Putamen (tissue), 1 donor: ENCODE measurements at places on chromosomes 2 and 18.

DNA sequence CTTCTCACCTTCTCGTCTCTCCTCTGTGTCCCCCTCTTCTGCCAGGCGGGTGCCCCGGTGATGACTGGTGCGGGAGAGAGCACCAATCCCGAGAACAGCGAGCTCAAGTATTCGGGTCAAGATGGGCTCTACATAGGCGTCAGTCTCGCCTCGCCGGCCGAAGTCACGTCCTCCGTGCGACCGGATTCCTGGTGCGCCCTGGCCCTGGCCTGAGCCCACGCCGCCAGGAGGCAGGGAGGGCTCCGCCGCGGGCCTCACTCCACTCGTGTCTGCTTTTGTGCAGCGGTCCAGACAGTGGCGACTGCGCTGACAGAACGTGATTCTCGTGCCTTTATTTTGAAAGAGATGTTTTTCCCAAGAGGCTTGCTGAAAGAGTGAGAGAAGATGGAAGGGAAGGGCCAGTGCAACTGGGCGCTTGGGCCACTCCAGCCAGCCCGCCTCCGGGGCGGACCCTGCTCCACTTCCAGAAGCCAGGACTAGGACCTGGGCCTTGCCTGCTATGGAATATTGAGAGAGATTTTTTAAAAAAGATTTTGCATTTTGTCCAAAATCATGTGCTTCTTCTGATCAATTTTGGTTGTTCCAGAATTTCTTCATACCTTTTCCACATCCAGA is 31.3 kb downstream of the GATA6 start:
- DNase-seq: no peak

- DNase-seq: no peak
These were observed 77.6 kb upstream of the CRIM1 start for GRCh38 chr2:36277881-36278523.

- no peak for DNase-seq
These were observed 194.0 kb downstream of the NDUFA10 start for GRCh38 chr2:239831001-239831731.

GRCh38 chr2:39947294-39948015 is 168.4 kb upstream of the THUMPD2 start:
- no peak for DNase-seq

- no peak for DNase-seq
These were observed 352.3 kb downstream of the PARD3B start for GRCh38 chr2:204897561-204897960.

DNA sequence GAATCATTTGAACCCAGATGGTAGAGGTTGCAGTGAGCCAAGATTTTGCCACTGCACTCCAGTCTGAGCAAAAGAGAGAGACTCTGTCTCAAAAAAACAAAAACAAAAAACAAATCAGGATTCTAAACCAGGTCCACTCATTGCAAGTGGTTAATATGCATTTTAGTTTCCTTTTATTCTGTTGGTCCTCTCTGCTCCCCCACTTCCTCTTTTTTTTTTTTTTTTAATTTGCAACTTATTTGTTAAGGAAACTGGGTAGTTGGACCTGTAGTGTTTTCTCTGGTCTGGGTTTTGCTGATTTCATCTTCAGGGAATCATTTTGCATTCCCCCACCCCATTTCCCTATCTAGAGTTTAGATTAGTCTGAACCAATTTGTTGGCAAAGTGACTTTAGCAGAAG is 14.0 kb downstream of the FER1L5 start:
- no peak for DNase-seq

DNA sequence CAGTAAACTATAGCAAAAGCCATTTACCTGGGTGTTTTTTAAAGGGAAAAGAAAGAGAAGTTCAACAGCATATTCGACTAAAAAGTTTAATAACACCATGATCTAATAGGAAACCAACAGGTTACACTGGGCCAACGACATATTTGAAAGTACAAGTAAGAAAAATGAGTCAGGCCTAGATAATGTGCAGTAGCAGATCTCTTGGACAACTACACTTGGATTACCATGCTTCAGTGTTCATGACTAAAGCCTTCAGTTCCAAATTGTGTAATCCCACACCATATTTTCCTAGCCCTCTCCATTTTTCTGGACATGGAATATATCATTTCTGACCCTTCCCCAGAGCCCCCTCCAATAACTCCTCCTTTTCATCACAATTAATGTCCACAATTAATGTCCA is 39.1 kb upstream of the FIGN start:
- no peak for DNase-seq

GRCh38 chr2:54482715-54483114 is 26.6 kb downstream of the SPTBN1 start:
- DNase-seq: no peak

DNA sequence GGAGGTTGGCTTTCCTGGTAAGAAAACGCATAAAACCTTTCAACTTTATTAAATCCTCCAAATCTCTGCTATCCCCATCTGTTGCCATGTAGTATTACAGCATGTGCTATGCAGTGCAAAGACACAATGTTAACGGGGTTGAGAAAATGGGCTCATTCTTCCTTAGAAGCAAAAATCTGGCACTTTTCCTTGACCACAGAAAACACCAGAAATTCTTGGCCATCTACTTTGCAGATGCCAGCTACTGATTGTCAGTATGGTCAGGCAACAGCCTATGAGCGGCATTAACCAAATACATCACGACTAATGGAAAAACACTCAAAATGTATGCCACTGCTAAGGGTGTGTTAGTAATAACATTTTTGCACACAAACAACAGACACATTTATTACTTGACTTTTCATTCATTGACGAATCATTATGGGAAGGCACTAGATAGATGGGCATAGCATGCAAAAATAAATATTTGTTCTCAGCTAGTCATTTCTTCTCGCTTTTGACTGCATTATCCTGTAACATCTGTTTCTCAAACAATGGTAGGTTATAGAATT is 65.2 kb upstream of the CRIM1 start:
- DNase-seq: no peak

DNA sequence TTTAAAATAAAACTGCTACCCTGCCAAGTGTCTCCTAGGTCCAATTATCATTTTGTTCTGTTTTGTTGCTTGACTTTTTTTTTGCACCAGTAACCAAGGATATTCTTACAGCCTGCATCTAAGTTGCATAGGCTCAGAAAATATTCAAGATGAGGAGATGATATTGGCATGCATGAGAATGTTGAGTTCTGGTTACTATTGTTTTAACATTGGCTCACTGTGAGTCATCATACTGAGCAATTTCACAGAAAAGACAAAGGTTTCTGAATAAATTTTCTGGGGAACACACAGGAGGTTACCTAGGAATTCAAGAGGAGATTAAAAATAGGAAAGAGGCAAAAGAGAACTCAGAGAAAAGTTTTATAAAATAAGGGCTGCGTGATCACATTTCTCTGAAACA is 84.8 kb upstream of the POU3F3 start:
- peak; percentile 65 for DNase-seq

DNA sequence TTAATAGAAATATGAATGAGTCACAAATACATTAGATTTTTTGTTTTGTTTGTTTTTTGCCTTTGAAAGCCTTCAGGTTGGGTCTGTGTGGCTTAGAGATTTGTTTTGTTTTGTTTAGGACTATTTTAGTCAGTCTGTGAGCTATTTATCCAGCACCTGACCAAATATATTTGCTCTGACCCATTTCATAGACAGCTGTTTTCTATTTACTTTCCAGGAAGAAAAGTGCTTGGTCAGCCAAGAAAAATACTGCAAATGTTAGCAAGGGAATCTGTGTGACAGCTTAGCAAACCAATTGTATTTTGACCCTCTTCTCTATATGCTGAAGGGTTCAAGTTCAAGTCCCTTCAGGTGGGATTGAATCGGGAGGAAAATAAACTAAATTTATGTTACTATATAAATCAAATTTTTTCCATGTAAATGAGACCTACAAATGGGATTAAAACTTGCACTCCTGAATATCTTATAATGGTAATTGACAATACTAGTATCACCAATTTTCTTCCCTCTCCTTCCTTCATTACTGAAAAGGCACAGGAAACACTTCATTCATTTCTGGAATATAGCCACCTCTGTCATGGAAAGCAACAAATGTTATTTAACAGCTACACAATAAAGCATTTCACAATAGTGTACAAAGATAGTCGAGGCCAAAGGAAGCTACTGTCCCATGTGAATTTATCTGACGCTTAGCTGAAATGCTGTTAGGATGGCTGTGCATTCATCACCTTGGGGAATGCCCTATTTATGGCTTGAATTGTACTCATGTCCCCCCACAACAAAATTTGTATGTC is 23.1 kb upstream of the KLF7 start:
- no peak for DNase-seq

DNA sequence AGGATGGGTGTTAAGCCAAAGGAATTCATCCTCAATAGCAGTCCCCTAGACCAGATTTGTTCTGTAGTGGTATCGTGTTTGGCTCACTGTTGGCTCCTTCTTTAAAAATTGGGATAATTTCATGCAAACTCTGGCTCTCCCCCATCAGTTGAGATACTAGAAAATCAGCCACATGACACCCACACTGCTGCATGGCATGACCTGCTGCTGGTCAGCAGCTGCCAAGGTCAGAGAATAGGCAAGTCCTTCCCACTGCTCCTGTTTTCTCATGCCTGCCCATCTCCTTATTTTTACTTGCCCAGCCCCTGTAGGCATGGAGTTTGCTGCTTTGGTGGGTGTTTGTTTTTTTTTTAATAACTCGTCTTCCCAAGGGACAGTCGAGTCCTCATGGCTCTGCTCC is 1.0 kb upstream of the SNRNP200 start:
- no peak for DNase-seq

DNA sequence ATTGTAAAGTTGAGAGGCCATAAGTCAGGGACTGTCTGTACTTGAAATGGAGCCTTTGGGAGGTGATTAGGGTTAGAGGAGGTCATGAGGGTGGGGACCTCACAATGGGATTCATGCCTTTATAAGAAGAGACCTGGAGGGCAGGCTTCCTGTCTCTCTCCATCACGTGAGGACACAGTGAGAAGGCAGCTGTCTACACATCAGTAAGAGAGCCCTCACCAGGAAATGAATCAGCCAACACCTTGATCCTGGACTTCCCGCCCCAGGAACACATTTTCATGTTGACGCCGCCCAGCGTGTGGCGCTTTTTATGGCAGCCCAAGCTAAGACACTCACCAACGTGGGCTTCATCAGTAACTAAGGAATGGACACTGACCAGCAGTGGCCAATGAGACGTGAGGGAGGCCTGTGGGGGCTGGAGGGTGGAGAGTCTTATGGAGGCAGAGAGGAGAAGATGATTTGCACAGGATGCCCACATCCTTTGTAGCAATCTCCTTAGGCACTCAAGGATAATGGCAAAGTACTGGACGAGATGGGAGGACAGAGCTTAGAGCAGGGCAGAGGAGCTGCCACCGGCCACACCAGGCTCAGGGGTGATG is 162.7 kb downstream of the EIPR1 start:
- no peak for DNase-seq

DNA sequence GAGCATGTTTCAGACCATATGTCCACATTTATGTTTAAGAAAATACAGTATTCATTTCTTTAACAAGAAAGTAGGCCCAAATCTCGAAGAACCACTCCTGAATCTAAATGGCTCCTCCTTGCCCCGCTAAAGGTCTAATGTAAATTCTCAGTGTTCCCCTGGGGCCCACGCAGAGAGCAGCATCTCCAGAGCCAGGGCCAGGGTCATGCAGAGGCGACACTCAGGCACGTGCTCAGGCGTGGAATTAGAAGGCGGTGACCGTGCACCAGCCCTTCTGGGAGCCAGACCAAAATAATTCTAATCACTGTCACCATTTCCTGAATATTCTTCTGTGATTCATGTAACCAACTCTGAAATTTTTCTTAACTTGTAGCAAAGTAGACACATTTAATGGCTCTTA is 68.3 kb upstream of the MYT1L start:
- DNase-seq: no peak

- DNase-seq: no peak
These were observed 60.0 kb downstream of the MYO1B start for GRCh38 chr2:191304939-191305875.

GRCh38 chr18:21391074-21391673 is 149.1 kb downstream of the GREB1L start:
- DNase-seq: no peak

DNA sequence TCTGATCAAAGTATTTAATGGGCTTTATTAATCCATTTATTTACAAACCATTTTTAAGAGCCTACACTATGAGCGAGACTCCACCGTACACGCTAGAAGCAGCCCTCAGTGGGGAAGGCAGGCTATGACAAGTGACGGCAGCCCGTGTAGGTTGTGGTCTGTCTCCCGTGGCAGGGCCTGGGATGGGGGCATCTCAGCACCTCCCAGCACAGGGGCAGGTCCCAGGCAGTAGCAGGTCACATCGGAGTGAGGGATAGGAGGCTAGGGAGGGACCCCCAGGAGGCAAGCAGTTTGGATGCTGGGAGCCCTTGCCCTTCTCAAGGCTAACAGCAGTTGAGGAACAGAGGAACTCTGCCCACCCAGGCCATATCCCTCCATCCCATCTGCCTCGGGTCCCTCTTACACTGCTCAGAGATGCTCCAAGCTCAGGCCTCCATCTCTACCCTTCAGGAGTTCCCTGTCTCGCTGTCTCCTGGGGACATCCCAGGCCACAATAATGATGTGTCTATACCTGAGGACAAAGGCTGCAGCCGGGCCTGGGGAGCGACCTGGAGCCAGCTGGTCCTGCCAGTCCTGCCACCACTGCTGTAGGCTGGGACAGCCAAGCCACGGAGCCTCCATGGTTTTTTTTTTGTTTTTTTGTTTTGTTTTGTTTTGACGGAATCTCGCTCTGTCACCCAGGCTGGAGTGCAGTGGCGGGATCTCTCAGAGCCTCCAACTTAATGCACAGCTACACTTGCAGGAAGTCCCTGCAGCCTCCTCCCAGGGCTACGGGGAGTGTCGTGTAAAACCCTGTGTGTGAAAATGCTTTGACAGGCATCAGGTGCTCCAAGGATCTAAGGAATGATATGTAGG is 92.0 kb downstream of the NDUFA10 start:
- no peak for DNase-seq

DNA sequence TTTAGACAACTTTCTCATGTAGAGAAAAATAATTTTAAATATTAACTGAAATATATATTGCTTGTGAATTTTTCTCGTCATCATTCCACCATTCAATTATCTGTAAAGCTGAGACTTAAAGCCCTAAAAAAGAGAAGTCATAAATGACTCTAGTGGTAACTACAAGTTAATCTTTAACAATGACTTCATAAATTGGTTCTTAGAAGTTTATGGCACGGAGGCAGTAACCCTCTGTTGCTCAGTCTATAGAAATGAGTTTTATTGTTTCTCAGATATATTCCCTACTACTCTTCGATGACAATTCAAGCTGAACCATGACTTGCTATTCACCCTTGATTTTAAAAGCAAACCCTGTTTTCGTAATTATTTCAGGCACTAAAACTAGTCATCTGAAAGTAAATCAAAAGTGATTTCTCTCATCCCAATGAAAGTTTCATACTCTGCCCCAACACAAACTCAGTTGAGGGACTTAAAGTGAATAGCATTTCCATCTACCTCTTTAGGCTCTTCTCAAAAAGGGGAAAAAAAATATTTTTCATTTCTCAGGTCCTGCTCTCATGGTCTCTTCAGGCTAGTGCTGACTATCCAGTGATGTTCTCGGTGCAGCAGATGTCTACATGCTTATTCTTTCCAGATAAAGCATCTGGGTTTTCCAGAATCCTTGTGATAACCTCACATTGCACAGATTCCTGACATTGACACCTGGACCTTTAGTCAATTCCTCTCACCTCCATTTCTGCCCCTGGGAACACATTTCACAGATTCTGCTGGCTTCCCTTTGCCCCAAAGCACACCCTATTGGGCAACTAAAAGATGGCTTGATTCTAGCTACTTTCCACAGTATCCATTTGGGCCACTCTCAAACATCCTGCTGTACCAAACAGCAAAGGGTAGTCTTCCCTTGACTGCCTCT is 207.8 kb upstream of the LRATD1 start:
- no peak for DNase-seq
